NCI-H2107 (cell line): ENCODE measurements at places on chromosomes 13 and 19.

- DNase-seq, result no peak
These were observed 4.3 kb downstream of the CAB39L start for GRCh38 chr13:49439609-49440008.

DNA sequence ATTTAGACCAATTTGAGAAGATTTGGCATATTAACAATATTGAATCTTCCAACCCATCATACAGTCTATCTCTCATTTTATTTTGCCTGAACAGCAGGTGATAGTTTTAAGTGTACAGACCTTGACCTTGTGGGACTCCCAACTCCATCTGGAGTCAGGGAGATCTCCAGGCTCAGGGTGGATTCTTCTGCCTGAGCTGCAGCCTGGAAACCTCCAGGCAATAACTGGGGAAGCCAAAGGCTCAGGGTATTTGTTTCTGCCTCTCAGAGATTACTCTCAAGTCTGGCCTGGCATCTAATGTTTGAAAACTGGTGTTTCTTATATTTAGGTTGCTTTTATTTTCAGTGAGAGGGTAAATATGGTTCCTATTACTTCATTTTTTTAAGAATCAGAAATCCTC, 102.1 kb upstream of the C1QTNF9B start:
- DNase-seq, result no peak

DNA sequence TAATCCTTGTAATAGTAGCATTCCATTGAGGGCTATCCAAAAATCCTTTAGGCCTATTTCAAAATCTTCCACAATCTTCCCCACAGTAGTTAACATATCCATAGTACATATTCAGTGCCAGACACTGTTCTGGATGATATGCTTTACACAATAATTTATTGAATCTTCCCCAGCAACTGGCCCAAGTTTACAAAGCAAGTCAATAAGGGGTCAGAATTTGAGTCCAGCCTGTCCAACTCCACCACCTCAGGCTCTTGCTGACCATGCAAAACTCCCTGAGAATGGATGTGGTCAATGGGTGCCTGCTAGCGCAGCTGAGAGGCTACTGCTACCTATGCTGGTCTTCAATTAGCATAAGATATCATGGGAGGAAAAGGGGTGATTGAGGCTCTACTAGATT, 529.6 kb downstream of the FGF9 start:
- no peak for DNase-seq

GRCh38 chr13:46211116-46211482, 629 bp upstream of the LRRC63 start:
- DNase-seq, result no peak

GRCh38 chr13:45381196-45381595, 37.0 kb downstream of the SLC25A30 start:
- no peak for DNase-seq

- DNase-seq, result no peak
These were observed 743.8 kb upstream of the SLC10A2 start for GRCh38 chr13:103810026-103810425.

GRCh38 chr13:25166306-25166705, 5.8 kb downstream of the AMER2 start:
- DNase-seq, result no peak

GRCh38 chr19:5247957-5248705, 92.5 kb downstream of the PTPRS start:
- no peak for DNase-seq

DNA sequence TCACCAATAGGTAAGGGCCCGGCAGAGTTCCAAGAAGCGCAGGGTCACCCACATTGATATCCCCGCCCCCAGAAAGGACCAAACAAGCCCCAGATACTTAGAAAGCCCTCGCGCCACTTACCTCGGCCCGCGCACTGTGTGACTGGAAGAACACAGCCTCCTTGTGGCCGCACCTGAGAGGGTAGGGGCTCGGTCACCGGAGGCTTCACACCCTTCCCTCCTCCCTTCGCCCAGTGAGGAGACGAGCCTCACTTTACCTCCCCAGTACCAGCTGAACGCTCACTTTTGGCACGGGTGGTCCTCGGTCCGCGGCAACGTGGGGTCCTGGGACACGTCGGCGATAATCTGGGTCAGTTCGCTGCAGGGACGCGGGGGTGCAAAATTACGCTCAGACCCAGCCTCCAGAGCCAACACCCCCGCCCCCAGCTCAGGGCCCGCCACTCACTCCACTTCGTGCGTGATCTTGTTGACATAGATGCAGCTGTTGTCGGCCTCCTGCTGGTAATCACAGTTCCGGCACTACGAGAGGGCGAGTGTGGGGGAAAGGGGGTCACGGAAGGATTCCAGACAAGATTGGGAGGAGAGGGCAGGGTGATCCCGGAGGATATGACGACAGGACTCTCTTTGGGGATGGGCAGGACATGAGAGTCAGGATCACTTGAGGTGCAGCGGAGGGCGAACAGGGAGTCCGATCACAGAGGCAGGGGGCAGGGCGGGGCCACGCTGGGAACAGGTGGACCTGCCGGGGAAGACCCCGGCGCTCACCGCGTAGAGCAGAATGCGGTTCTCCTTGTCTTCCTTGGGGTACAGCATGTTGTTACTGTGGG, 568 bp downstream of the POLR2I start:
- DNase-seq, result no peak

GRCh38 chr13:91046715-91047327, 300.7 kb upstream of the MIR17HG start:
- no peak for DNase-seq

DNA sequence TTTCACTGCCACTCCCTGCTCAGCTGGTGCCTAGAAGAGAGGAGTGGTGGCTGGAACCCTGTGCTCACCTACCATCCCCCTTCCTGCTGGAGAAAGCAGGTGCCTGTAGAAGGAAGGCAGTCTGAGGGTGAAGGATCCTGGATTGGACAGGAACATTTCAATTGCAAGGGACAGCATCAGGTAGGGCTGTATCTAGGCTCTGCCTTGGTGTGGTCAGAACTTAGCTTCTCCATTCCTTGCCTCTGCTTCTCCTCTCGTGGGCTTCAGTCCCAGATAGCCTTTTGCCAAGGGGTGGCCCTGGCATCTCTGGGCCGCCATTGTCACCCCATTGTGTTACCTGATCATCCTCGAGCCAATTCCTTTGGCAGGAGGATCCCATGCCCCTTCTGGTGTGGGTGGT, 73.2 kb upstream of the KCTD15 start:
- DNase-seq, result no peak

GRCh38 chr13:76326343-76326742, 559.9 kb downstream of the KCTD12 start:
- DNase-seq, result no peak

DNA sequence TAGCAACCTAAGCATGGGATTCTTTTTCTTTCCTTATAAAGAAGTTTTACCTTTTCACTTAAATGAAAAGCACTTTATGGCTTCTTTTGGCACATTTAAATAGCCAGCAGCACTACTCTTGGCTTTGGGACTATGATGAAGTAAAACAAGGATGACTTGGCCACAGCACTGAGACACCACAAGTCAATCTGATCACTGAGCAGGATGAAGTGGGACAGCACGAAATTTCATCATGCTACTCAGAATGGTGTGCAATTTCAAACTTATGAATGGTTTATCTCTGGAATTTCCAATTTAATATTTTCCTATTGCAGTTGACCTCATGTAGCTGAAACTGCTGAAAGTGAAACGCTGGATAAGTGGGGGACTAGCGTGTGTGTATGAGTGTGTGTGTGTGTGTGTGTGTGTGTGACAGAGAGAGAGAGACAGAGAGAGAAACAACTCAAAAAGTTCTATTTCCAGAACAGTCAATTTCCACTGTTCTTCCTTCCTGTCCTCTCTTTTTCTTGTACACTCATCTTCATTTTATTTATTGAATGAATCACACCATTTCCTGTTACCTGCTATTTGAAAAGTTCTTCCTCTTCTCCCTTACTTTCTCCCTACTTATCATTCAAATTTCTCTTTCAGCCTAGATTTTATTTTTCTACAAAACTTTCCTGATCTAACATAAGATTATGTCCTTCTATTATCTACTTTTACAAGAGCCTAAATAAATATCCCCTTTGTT, 414.2 kb upstream of the MIR17HG start:
- no peak for DNase-seq

DNA sequence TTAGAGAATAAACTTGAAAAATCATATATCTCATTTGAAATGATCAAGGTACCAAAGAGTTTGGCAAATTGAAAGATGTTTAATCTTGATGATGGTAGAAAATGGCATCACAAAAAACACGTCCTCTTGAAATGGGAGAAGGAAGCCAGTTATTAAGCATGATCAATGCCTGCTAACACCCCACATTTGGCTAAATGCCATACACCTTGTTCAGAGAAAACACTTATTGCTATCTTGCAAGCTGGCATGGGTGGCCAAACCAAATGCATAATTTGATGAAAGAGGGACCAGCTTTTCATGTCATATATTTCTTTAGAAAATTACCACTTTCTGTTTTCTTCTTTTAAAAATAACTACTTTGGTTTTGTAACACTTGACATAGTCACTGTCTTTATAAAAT, 141.3 kb downstream of the ZAR1L start:
- no peak for DNase-seq

GRCh38 chr13:104253063-104253680, 1187.0 kb upstream of the SLC10A2 start:
- no peak for DNase-seq

DNA sequence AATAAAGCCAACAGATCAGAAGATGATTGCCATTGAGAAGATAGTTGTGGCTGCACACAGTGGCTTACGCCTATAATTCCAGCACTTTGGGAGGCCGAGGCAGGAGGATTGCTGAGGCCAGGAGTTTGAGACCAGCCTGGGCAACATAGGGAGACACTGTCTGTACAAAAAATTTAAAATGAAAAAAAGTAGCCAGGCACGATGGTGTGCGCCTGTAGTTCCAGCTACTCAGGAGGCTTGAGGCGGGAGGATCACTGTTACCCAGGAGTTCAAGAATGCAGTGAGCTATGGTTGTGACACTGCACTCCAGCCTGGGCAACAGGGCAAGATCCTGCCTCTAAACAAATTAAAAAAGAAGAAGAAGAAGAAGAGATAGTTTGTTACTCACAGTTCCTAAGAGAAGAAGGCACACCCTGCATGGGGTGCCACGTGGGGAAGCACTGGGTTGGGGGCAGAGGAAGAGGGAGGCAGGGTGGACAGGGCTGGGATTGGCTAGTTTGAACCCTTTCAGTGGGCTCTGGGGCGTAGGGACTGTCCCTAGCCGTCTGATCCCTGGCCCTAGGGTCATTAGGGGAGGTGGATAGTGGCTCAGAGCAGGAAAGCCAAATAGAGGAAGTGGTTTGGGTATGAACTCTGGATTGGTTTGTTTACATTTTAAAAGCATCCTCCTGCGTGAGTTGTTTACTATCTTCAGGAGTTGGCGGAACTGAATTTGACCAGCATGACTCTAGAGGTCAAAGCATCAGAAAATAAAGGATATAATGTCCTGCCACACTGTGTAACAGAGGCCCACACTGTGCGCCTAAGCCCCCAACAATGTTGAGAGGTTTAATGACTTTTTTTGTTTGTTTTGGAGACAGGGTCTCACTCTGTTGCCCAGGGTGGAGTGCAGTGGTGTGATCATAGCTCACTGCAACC, 60.5 kb upstream of the MEDAG start:
- no peak for DNase-seq

GRCh38 chr19:44943801-44944249, 1.8 kb downstream of the APOC4 start:
- no peak for DNase-seq

DNA sequence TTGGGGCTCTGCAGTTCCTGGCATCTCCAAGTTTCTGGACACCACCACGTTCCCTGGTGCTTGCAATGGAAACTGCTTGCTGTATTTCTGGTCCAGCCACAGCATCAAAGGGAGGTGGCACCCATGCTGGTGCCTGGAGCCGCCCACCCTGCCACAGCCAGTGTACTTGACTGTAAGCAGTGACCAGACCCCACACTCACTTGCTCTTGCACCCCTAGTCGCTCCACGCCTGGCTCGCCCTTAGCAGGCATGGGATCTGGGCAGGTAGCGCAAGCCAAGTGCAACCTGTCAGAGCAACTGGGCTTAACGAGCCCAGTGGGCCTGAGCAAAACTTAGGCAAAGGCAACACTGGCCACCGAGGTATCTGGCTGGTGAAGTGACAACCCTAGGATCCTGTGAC, 648.2 kb upstream of the PCDH9 start:
- DNase-seq, result no peak

DNA sequence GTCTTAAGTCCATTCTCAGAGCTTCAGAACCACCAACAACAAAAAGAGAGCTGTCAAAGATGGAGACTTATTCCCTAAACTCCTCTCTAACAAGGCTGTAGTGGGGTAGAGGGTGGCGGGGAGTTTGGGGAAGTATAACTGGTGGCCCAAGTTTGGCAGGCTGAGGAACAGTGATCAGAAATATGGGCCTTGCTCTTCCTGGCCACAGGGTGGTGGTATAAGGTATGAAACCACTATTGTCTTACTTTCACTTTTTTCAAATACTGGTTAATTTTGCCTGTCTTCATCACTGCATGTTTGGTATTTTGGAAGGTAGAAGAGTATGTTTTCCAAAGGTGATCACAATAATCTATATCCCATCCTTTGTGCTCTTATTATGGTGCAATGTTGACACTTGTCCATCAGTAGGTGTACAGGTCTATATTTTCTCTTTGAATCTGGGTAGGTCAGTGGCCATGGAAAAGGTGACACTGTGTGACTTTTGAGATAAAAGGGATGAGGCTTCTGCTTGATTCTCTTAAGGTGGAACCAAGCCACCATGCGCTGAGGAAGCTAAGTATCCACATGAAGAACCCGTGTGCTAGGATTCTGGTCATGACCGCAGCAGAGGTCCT, 23.2 kb upstream of the GPC5 start:
- no peak for DNase-seq

DNA sequence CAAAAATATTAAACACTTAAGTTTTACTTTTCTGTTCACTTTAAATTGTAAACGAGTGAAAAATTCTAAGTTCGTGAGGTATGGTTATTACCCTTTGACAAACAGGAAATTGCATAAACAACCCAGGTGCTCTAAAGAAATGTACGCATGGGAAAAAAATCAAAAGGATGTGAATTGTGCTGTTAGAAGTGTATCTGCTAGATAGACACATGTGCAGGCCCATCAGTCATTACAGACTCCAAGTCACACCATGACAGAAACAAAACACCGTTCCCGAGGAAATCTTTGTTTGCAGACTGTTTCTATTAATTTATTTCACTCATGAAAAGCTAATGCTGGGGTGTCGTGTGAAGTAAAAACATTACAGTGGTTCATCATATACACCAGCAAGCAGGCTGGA, 17.0 kb upstream of the DOCK9 start:
- DNase-seq, result no peak

DNA sequence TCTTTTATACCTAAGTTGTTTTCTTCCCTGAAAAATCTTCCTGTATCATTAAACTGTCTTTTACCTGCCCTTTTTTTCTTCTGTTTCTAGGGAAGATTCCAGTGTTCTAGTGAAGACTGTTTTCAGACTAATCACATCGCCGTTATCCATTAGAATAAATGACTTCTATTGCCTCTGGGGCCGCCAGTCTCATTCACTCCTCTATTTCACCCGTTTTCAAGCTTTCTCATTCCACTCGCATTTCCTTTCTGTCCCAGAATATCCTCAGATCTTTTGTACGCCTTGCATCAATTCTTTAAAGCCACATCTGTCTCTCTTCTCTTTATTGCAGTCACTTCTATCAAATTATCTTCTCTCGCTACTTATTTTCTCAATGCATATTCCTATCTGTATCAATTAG, 1035.6 kb upstream of the MIR17HG start:
- no peak for DNase-seq
